Transverse colon (tissue), 4 donors: ENCODE measurements at places on chromosomes 4 and X.

GRCh38 chr4:74608151-74608949 is 163.4 kb downstream of the AREG start:
- no peak for DNase-seq
- H3K36me3 ChIP-seq, result no peaks in the 10 kb centered on the region
- no peak overlapping the region for H3K4me3 ChIP-seq
- H3K4me1 ChIP-seq, result no peaks in the 10 kb centered on the region
- no peaks in the 10 kb centered on the region for H3K27me3 ChIP-seq
- no peak overlapping the region for H3K27ac ChIP-seq

DNA sequence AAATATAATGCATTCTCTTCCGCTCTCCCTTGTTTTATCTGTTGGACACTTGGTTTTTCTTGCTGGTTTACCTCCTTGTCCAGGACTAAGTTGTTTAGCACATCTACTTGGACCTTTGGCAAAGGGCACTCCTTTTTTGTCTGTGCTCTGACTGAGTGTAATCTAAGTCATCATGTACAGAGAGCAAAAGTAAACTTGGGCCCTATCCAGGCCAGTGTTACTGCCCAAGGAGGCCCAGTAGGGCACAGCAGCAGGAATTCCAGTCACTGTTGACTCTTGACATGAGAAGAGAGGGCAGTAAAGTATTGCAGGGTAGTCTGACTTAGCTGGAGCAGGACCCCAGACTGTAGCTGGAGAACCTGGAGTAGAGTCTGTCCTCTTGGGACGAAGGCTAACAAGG is 445.5 kb downstream of the ZIC3 start:
- no peaks in the 10 kb centered on the region for H3K36me3 ChIP-seq
- no peak for DNase-seq
- H3K4me1 ChIP-seq, result no peaks in the 10 kb centered on the region
- H3K27ac ChIP-seq, result no peak overlapping the region
- H3K4me3 ChIP-seq, result no peak overlapping the region
- H3K27me3 ChIP-seq, result no peaks in the 10 kb centered on the region

DNA sequence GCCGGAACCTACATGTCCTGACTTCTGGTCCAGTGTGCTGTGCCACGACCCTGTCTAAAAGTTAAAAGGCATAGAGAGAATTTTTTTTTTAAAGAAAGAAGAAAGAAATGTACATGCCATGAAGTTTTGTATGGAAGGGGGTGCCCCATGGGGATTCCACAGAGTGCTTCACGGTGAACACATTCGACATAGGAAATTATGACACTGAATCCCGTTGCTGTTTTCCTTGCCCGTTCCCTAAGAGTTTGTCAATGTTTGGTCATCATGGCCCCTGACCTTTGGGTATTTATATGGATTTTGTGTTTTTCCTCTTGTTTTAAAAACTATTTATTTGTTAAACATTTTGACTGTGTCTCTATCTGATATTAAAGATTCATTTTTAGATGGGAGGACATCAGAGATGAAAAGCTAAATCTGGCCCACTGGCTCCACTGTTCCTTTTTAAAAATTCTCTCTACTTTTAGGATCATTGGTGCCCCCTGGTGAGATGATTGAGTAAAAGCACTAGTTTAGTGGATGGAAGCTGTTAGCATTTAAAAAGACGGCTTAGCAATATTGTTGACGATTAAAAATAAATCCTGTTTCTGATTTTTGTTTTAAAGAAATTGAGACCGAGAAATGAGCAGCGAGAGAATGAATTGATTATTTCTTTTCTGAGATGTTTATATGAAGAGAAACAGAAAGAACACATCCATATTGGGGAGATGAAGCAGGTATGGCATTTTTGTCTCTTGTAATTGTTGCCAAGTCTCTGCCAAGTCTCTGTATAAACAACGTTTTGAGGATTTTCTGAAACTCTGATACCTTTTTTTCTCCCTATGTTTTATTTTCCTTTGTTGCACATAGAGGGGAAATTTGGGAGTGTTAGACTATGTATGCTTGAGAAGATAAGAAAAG is 75.0 kb downstream of the PTTG2 start:
- no peak overlapping the region for H3K4me3 ChIP-seq
- H3K27me3 ChIP-seq, result no peaks in the 10 kb centered on the region
- no peak for DNase-seq
- H3K27ac ChIP-seq, result no peak overlapping the region

DNA sequence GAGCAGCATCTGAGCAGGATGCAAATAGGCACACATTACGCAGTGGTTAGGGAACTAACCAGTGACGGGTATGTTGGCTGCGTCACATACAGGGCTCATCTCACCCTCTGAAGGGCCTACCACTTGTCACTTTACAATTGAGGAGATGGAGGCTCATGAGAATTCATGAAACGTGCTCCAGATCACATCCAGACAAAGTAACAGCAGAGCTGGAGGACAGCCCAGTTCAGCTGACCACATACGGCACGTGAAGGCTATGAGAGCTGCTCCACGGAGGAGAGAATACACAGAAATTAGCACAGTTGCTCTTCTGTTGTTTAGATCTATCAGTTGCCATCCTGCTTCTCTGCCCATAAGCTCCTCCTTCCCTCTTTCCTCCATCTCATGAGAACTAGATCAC is 78.4 kb downstream of the FAM9B start:
- no peak for DNase-seq
- no peaks in the 10 kb centered on the region for H3K36me3 ChIP-seq
- no peaks in the 10 kb centered on the region for H3K27me3 ChIP-seq
- H3K4me1 ChIP-seq, result no peaks in the 10 kb centered on the region

DNA sequence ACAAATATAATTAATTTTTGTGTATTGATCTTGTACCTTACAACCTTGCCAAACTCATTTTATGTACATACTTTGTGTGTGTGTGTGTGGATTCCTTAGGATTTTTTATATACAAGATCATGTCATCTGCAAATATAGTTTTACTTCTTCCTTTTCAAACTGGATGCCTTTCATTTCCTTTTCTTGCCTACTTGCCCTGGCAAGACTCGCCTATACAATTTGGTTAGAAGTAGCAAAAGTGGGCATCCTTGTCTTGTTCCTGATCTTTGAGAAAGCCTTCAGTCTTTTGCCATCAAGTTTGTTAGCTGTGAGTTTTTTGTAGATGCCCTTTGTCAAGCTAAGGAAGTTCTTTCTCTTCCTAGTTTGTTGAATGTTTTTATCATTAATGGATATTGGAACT is 30.5 kb downstream of the RUFY3 start:
- H3K4me3 ChIP-seq, result no peak overlapping the region
- H3K36me3 ChIP-seq, result no peaks in the 10 kb centered on the region
- no peaks in the 10 kb centered on the region for H3K27me3 ChIP-seq

- H3K27me3 ChIP-seq, result no peaks in the 10 kb centered on the region
- DNase-seq, result no peak
- no peaks in the 10 kb centered on the region for H3K36me3 ChIP-seq
- H3K4me1 ChIP-seq, result no peaks in the 10 kb centered on the region
- no peak overlapping the region for H3K27ac ChIP-seq
- H3K4me3 ChIP-seq, result no peak overlapping the region
These were observed 117.3 kb downstream of the FAT4 start for GRCh38 chr4:125432078-125432477.

GRCh38 chr4:69833251-69833650 is 26.7 kb downstream of the SULT1E1 start:
- no peak for DNase-seq
- no peaks in the 10 kb centered on the region for H3K27me3 ChIP-seq
- peak overlapping the region; percentile 64 for H3K27ac ChIP-seq
- peaks cover 40% of the 10 kb centered on the region for H3K4me1 ChIP-seq

DNA sequence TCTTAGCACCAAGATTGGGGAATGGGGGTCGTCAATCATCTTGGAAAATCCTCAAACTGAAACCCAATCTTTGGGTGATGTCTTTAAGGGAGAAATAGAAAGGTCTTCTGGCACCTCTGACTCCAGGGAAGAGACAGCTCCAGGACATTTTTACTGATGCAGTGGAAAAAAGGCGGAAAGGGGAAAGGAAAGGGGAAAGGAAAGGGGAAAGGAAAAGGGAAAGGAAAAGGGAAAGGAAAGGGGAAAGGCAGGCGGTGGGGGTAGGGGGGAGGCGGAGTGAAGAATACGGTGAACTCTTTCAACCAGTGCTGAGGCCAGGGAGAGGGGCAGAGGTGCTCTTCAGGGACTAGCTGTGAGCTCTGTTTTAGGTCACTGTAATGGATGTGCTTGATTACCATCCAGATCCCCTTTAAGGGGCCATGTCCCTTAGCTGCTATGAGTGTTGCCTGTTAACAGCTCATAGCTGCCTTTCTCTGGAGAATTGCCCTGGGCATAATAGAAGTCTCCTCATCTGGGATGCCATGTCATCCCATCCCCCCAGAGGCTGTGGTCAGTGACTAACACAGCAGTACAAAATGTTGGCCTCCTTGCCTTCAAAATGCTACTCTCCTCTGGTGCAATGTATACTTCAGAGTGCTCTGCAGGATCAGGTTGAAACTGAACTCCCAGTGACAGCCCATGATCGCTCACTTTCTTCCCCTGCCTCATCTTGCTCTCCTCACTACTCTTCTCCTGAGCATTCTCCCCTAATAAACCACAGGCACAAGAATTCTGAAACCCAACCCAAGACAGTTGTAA is 92.4 kb upstream of the AP1S2 start:
- H3K4me1 ChIP-seq, result no peaks in the 10 kb centered on the region
- no peaks in the 10 kb centered on the region for H3K36me3 ChIP-seq
- no peak for DNase-seq
- H3K4me3 ChIP-seq, result no peak overlapping the region
- no peaks in the 10 kb centered on the region for H3K27me3 ChIP-seq
